ENCODE measurements at places on chromosomes 16 and 17.
A peak's percentile ranks its signal among the peaks of the same experiment; 100 is the strongest.

DNA sequence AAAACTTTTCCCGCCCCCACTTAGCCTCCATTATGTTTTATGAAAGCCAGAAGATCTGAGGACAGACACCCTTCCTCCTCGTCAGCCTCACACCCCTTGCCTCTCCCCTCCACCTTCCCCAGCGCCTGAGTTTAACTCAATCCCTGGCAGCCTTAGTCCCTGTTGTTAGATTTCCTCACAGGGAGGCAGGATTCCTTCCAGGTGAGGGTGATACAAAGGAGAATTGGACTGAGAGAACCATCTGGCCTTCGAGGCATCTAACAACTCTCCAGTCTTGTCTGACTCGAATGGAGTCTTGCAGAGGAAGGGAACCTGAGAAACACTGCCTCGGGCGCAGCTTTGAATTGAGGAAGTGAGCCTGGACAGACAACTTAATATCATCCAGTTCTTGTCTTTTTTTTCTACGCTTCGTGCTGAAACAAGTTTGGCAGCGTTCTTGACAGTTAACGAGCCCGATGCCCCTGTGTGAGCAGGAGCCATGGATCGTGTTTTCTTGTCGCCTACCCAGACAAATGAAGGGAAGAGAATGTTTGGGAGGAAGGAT, 1.3 kb upstream of the ZNF768 start:
- no peak for DNase-seq

DNA sequence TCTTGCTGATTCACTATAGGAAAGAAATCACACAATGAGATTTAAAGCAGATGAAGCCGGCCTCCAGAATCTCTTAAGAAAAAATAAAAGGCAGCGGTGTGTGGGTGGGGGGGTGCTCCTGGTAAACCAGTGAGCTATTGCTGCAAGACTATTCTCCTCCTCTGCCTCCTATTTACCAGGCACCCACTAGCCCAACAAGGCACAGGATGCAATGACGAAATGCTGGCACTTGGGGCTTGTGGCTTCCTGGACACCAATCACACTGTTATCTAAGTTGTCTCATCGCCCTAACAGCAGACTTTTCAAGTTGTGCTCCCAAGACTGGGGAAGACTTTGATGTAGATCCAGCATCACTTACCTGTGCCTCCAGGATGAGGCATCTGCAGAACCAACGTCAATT, 50.2 kb upstream of the NDRG4 start:
- DNase-seq: no peak

GRCh38 chr16:1070864-1071408, 1.6 kb upstream of the SSTR5 start:
- DNase-seq: no peak

DNA sequence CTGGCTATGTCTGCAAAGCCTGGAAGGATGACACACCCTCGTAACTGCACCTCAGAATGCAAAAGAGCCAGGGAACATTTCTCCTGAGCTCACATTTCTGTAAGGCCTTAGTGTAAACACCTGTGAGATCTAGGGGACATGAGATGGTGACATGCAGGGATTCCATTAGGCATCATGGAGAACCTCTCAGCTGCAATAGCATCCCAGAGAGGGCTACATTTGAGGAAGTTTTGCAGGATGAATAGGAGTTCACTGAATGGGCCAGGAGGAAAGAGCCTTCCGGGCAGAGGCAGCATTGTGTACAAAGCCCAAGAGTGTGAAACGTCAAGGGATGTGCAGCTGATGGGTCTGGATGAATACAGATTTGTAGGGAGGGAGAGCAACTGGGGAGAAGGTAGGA, 223.0 kb upstream of the RPL38 start:
- no peak for DNase-seq

DNA sequence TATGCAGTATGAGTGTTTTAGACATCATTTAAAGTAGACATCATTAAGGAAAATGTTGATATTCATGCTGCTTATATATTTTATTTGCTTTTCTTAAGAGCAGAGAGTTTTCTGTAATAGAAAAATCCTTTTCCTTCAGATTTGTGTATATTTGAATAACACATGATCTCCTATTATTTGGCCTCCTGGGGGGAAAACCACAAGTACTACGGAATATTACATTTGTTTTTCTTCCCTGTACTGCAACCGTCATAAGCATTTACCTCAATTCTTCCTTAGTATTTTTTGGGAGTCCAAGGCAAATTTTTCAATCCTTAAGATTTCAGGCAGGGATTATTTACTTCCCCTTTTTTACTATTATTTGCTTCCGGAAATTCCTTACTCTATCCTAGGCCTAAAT, 6.0 kb downstream of the RSPRY1 start:
- DNase-seq: no peak

- no peak for DNase-seq
Observed at GRCh38 chr16:77732241-77732946, 10.1 kb downstream of the NUDT7 start.

DNA sequence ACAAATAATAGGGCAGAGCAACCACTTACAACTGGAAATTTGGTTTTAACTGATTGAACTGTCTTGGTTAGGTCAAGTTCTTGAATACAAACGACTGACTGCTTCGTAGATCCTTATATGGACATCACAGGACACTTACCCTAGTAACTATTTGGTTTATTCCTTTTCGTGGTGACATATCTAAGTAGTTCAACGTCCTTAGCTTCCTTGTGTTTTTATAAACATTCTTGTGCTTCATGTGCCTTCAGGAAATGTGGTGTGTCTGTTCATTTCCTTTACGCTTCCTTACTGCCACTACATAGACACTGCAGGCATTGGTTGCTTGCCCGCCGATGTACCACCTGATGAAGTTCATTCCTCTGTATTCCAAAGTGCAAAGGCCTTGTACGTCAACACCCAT, 59.3 kb downstream of the USP10 start:
- no peak for DNase-seq

- no peak for DNase-seq
Observed at GRCh38 chr16:5187402-5187952, 89.9 kb upstream of the EEF2KMT start.

GRCh38 chr16:9072806-9073341, 18.6 kb upstream of the HAPSTR1 start:
- no peak for DNase-seq

DNA sequence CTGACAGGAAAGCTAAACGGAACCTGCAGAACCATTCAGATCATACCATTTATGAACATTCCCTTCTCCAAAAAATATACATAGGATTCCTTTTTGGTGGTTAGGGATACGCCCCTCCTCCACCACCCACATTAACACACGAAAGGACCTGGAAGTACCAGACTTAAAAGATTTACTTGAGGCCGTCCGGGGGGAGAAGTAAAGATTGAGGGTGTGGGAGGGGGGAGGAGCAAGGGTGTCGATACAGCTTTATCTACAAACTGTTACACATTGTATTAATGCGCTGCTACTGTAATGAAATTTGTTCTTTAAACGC, 537 bp downstream of the PALB2 start:
- no peak for DNase-seq

GRCh38 chr16:89164436-89164835, 7.1 kb upstream of the CDH15 start:
- no peak for DNase-seq

- no peak for DNase-seq
Observed at GRCh38 chr17:1604831-1605528, 23.7 kb downstream of the SLC43A2 start.

DNA sequence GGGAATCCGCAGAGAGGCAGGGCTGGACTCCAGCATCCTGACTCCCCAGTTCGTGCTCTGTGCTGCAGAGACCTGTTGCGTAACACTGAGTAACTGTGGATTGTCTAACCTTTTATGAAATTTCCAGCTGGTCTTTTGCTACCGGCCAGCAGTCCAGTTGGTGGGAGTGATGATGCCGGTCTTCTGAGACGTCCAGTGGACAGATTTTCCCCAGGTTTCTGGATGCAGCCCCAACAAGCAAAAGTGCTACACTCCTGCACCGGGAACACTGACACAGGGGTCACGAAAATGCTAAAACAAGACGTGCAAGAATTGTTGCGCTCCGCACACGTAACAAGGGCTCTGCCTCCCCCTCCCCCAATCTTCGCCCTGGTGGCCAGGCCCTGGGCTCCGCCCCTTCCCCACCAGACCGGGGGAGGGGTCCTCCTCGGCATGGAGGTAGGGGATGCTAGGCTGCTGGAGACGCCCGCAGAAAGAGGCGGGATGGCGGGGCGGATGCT, 701 bp upstream of the MRC2 start:
- no peak for DNase-seq

- DNase-seq: no peak
Observed at GRCh38 chr17:73292031-73292531, 19.7 kb downstream of the CDC42EP4 start.

DNA sequence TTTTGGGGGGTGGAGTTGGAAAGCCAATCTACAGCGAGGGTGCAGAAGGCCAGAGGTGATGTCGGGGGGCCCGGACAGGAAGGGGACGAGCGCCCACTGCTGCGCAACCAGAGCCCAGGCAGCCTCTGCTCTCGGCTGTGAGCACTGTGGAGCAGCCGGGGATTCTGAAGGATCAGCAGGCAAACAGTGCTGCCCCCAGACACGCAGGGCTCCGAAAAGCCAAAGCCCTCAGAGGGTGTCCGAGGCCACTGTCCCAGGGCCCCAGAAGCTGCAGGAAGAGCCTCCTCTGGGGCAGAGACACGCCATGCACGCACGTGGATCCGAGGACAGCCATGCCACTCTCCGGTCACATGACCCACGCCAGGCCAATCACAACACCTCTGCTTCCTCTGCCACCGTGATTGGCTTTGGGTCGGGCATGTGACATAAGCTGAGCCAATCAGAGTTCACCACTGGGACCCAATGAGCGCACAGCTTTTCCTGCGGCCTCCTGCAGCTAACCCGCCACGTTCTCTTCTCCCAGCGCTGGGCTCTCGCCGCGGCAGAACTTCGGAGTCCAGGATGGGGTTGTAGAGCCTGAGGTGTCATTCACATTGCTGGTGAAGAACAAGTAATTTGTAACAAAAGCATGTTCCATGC, 40.7 kb downstream of the ACTG1 start:
- no peak for DNase-seq

DNA sequence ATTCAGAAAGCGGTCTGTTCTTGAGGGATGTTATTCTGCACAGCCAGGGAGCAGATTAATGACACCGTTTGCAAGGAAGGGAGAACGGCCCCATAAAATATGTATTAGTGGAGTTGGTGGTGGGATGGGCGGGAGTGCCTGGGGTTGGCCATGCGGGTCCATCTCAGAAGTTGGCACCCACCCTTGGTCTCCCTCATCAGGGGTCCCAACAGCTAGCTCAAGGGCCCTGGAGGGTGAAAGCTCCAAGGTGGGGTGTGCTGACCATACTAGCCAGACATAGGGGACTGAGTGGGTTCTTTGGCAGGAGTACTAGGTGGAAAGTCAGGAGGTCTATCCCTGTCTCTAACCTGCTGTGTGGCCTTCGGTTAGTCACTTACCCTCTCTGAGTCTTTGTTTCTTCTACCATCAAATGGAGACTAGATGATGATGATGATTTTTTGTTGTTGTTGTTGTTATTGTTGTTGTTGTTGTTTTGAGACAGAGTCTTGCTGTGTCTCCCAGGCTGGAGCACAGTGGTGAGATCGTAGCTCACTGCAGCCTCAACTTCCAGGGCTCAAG, 83.2 kb upstream of the BRD7 start:
- DNase-seq: no peak

- DNase-seq: no peak
Observed at GRCh38 chr16:24036614-24037013, 200.8 kb downstream of the PRKCB start.

GRCh38 chr17:32350666-32351418, 885 bp downstream of the ZNF207 start:
- no peak for DNase-seq

DNA sequence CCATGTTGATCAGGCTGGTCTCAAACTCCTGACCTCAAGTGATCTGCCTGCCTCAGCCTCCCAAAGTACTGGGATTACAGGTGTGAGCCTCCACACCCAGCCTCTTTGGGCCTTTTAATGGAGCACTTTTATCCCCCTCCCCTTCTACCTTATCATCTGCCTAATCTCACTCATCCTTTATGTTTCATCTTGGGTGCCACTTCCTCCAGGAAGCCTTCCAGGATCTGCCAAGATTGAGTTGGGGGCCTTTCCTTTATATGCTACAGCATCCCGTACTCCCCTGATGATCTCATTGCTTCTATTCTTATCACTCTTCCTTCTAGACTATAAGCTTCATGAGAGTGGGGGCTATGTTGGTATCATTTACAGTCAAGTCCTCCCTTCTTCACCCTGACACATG, 192.8 kb upstream of the WSCD1 start:
- no peak for DNase-seq

GRCh38 chr17:45848868-45849535, 4.3 kb downstream of the SPPL2C start:
- DNase-seq: no peak

DNA sequence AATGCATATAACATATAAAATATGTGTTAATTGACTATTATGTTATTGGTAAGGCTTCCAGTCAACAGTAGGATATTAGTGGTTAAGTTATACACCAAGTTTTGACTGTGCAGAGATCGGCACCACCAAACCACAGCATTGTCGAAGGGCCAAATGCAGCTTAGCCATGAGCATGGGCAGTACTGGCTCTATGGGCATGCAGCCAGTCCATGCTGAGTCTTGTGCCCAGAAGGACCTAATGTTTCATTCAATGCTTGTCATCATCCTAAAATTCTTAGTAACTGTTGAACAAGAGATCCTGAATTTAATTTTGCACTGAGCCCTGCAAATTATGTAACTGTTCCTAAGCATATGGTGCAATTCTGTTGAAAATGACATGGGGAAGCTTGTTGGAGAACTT, 233.4 kb upstream of the HS3ST3A1 start:
- DNase-seq: no peak

DNA sequence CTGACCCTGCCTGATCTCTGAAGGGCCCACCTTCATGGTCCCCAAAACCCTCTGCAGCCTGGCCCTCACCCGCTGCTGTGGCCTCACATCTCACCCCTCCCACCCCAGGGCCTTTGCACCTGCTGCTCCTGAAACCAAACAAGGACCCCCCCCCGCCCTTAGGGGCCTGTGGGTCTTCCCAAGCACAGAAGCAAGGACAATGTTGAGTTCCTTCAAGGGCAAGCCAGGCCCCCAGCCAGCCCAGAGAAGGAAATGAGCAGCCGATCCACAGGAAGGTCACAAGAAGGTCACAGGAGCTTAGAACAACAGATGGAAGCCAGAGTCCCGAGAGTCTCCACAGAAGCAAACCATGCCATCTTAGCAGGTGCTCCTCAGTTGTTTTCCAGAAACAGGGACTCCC, 493 bp upstream of the PDE6G start:
- DNase-seq: no peak

- no peak for DNase-seq
Observed at GRCh38 chr17:37067555-37068111, 118.9 kb downstream of the AATF start.

GRCh38 chr16:88650749-88651275, at the start of gene CYBA:
Gene CYBA, minus strand, starts transcription at chr16:88651053. Its CDS starts 40 bp downstream, at chr16:88651013.
- DNase-seq: peak; percentile 60

DNA sequence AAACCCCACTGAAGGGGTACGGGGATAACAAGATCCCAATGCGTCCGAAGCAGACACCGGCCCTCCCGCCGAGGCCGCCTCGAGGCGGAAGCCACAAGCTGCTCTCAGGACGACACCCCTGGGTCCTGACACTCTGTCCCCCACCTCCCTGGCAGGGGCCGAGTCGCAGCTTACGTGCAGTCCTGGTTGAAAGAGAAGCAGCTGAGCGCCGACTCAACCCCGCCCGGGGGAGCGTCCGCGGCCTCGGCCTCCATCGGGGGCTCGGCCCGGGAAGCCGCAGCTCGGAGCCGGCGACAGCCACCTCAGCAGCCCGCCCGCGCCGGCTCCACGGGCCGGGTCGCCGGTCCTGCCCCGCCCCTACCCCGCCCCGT, at the start of gene WIPI1:
Gene WIPI1 (minus strand): TSS at position 329 of the 371 bp plus-strand sequence. CDS start 75 bp downstream, at position 254.
- DNase-seq: no peak
